ENCODE measurements at places on chromosomes 1 and 21.

- peak; percentile 13 for DNase-seq
These were observed 150.1 kb upstream of the SOD1 start for GRCh38 chr21:31509194-31510017.

DNA sequence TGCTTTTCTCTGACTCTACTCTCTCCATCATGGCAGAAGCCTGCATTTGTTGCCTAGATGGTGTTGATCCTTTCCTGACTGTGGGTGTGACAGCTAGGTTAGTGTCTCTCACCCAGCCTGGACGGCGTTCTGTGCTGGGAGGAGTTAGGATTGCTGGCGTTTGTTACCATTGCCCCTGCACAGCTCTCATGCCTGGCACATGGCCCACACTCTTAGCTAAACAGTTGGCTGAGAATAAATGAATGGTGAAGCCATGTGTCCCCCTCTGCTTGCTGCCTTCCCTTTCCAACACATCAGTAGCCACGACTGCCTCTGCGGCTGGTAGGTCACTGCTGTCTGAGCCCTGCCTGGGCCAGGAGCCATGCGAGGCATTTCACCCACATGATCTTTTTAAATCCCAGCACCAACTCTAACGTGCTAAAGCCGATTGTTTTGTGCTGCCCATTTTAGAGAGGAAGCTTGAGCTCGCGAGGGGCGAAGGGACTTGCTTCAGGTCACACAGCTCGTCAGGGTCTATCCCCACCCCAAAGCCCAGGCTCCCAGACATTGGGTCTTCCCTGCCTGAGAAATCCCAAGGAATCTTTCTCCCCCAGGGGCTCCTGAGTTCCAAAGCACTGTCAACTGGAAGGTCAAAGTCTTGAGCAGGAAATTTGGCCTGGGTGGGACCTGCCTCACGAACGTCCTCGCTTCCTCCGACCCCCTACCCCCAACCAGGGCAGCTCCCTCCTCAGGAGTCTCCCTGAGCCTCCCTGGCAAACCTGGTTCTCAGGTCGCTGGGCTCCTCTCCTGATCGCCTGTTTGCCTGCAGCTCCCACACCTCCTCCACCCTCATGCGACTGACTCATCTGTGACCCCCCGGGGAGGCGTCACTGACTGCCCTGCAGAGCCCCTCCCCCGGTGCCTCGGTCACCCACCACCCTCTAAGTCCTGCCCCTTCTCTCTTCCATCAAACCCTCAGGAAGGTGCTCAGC is 271.7 kb upstream of the C1orf174 start:
- no peak for DNase-seq

GRCh38 chr1:228335406-228336307 is 71.0 kb downstream of the TRIM11 start:
- DNase-seq, result no peak

DNA sequence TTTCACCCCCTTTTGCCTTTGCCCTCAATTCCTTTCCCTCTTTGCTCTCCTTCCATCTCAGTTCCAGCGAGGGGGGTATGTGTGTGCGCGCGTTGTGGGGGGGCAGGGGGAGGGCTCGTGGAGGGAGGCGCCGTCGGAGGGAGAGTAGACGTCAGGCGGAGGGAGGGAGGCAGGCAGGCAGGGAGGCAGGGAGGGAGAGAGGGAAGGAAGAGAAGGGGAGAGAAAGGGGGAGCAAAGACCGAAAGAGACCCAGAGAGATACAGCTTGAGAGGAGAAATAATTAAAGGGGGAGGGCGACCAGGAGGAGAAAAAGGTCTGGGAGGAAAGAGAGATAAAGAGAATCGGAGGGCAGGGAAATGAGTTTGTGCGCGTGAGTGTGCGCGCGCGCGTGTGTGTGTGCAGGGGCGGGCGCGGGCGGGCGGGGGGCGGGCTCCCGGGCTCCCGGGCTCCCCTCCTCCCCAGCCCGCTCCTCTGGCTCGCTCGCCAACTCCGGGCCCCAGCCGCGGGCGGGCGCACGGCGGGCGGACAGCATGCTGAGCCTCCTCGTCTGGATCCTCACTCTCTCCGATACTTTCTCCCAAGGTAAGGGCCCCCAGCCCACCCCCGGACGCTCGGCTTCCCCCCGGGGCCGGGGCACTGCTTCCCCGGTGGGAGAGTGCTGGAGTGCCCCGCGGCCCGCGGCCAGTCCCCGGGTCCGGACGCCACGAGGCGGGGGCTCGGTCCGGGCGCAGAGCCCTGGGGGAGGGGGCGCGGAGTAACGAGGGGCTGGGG is at the start of gene KIRREL1:
Gene KIRREL1, plus strand, starts transcription at position 499 of the 771 bp plus-strand sequence. Its CDS starts 32 bp downstream, at position 531.
- peak; percentile 17 for DNase-seq

DNA sequence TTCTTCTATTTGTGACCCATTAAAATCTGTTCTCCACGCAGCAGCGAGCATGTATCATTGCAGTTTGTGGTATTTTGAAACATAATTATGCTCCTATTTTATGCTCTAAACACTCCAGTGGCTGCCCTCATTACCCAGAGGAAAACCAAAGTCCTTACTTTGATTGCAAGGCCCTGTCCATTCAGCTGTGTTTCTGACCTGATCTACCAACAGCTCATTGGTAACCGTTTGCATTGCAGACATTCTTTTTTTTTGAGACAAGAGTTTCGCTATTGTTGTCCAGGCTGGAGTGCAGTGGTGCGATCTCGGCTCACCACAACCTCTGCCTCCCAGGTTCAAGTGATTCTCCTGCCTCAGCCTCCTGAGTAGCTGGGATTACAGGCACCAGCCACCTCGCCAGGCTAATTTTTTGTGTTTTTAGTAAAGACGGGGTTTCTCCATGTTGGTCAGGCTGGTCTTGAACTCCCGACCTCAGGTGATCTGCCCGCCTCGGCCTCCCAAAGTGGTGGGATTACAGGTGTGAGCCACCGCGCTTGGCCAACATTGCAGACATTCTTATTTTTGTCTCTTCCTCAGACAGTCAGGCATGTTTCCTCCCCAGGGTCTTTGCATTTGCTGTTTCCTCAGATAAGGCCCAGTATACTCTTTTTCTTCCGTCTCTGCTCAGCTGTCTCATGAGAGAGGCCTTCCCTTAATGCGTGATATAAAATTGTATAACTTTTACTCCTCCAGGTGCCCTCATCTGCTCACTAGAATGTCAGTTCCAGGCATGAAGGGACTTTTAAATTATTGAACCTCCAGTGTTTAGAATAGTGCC is 32.5 kb downstream of the THRAP3 start:
- DNase-seq, result no peak

DNA sequence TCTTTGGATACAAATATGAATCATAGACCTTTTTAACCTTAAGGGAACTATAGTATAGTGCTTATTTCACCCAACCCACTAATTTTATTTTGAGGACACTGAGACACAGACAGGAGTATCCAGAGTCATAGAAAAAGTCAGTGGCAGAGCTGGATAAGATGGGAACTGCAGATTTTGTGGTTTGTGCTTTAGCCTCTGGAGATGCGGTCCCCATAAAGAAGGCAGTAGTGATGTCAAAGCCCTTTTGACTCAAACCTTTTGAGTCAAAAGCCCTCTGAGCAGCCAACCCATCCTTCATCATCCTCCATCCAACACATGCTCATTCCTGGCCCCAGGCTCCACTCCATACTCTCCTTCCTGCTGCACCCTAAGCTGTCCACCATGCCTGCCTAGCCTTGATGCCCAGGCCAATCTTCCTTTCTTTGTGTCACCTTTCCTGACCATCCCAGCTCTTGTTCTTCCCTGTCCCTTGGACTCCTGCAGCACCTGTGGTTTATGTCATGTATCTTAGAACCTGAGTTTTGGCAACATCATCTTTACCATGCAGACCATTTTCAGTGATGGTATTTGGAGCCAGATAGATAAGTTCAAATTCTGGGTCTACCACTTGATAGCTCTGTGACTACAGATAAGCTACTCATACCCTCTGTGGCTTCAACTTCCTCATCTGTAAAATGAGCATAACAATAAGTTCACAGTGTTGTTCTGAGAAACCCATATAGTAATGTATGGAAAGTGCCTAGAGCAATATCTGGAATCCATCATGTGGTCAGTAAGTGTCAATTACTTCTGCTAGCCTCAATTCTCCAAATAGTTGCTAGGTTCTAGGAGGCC is 20.1 kb downstream of the SLAMF1 start:
- DNase-seq, result no peak

- DNase-seq, result no peak
These were observed 150.5 kb downstream of the PLPPR5 start for GRCh38 chr1:98854137-98854536.

- peak; percentile 20 for DNase-seq
These were observed 27.8 kb upstream of the RNF187 start for GRCh38 chr1:228459091-228459993.

DNA sequence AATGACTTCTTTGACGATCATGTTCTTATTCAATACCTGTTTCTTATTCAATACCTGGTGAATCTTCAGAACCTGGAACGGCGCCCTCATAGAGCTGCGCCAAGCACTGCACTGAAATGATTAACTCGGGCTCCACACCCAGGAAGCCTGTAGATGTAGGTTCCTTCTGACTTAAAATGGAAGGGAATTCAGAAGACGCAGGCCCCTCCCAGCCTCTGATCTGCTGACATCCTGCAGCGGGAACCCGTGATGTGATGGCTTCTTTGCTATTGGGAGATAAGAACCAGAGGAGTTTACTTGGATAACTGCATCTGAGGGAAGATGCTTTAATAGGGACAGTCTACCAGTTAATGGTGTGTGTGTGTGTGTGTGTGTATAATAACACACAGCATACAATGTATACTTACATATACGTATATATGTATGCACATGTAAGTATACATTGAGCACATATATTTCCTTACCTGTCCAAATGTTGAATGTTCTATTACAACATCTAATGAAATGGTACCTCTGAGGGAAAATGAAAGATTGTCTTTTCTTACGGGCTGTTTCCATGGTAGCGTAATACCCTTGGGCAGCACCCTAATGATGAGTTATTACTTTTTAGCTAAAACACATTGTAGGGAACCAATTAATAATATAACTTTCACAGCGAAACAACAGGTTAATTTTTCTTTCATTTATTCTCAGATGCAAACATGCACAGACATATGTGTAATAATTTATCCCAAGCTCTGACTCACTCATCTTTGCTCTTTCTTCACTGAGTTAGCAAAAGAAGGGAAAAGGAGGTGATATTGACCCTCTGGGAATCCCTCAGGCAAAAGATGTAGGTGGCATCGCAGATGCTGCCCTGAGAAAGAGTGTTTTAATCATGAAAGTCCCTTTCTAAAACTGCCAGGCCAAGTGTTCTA is 379.8 kb downstream of the SIPA1L2 start:
- DNase-seq, result no peak

GRCh38 chr1:240337781-240338180 is 246.1 kb downstream of the FMN2 start:
- DNase-seq, result no peak

DNA sequence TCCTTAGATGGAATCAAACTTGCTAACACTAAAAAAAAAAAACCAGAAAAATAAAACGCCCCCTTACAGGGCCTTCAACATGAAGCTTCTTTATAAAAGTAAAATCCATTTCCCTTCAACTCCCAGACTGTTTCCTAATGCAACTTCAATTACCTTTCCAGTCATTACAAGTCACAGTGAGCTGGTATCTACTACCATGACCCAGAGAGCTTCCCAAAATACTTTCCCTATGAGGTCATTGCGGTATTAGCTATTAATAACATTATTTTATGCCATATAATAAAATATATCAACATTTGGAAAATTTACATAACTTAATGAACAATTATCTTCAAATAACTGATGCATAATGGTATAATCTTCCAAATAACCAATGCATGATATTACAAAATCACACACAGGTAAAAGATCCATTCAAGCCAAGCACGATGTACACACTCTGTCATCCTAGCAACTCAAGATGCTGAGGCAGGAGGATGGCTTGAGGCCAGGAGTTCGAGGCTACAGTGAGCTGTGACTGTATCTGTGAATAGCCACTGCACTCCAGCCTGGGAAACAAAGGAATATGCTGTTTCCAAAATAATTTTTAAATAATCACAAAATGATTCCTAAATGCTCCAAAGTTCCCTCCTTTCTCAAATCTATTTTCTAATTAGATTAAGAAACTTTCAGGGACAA is 24.1 kb downstream of the EIF4G3 start:
- DNase-seq, result no peak
